ENCODE measurements at places on chromosomes 1 and 21.
A peak's percentile ranks its signal among the peaks of the same experiment; 100 is the strongest.

- no peak for DNase-seq
Measured at GRCh38 chr1:6271006-6271405, 10.1 kb upstream of the GPR153 start.

DNA sequence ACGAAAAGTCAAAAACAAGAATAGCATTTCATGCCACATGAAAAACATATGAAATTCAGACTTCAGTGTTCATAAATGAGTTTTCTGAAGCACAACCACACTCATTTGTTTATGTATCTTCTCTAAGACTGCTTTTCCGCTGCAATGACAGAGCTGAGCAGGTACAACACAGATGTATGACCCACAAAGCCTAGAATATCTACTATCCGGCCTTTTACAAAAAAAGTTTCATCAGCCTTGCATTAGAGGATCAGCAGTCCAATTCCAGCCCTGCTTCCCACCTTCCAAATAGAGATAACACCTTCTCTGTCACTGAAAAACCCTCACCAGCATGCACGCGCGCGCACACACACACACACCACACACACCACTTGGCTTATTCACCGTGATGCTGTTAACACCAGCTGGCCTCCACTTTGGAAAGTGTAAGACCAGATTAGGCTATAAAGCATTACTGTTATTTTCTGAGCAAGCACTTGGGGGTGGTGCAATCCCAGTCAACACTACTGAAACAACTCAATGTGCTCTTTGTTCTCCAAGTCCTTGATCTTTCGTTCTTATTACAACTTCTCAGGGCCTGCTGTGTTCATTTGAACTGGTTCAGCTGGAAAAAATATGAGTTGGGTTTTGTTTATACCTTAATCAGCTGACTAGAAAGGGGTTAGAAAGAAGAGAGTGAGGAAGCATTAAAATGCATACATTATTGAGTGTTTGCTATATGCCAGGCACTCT is 90.0 kb downstream of the GLUL start:
- peak; percentile 1 for DNase-seq

DNA sequence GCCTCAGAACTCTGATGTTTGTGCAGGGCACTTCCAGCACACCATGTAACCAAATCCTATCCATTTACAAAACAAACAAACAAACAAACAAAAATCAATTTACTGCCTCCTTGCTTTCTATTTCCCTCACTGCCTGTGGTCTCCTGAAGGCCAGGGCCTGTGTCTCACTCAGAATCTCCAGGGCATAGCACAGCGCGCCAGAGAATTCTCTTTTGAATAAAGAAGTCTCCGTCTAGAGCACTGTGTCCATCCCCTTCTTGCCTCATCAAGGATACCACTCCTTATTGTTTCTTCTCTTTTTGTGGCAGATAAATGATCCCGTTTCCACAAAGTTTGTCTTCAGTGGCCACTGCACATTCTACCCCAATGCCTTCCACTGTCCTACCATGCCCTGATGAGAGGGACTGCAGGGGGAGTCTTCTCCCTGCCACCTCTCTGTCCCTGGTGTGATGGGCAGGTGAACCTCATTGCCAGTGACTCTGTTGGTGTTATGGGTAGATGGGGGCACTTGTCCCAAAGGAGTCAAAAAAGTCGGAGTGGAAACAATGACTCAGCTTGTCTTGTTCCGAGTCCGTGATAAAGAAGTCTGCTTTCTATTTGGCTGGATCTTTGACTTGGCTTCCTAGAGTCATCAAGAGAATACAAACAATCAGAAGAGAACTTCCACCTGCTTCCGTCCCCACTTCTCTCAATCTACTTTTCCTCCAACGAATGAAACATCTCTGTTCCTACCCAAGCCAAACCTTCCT is 30.0 kb downstream of the XCL2 start:
- DNase-seq = no peak

DNA sequence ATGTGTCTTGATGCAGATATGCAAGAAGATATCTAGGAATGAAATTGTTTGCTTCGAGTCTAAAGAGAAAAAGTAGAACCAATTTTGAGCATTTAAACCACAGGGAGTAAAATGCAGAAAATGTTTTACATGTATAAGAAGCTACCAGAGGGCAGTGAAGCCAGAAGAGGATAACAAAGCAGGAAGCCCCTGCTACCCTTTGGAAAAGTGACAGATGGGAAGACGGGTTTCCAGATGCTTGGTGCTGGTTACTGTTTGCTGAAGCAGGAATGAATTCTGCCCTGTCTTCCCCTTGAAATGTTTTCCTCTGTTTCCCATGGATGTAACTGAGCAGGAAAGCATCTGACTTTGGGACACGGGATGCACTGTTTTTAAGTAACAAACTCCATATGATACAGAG is 822.2 kb downstream of the MRPL39 start:
- DNase-seq = no peak

- DNase-seq = peak; percentile 2
Measured at GRCh38 chr21:39715804-39716397, 29.1 kb upstream of the IGSF5 start.

All from stimulated activated CD4-positive, alpha-beta T cell treated with anti-CD3 and anti-CD28 coated beads, TNF-alpha, amount 100 ng/mL, for 48 hours (primary cell).